NB4 (cell line): ENCODE measurements at places on chromosomes 11 and 22.

GRCh38 chr11:116641561-116642045 is 131.2 kb downstream of the BUD13 start:
- peak; percentile 42 for DNase-seq

GRCh38 chr11:124600621-124601320 is 10.5 kb upstream of the PANX3 start:
- DNase-seq: no peak

GRCh38 chr11:125649465-125650166 is 24.7 kb downstream of the CHEK1 start:
- no peak for DNase-seq

DNA sequence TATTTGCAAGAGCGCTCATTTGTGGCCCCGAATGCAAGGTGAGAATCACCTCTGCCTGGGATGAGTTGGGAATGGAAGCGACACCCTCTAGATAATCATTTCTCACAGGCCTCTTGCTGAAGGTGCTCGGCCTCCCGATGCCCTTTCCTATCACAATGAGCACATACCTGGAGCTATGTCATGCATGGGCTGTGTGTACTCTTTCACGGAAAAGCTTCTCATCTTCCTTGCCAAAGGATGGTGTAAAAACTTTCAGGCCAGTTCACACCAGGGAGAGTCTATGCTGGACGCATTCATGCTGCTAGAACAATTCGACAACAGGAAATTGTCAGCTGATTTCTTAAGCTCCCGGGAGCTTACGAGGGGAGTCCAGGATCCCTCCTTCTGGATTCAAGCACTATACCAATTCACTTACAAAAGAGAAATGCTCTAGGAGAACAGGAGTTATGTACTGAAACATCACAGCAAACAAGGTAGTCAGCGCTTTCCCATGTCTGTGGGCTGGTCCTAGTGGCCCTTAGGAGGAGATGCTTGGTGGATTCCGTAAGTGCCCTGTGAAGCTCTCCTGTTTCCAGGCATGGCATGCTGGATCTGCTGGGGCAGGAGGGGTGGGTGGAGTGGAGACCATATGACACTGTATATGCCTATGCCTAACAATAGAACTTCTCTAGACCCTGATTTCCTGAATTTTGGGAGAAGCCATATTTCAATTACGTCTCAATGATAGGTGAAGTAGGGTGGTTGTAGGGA is 53.1 kb upstream of the B3GAT1 start:
- no peak for DNase-seq

GRCh38 chr11:35524780-35525179 is 636 bp downstream of the PAMR1 start:
- DNase-seq: no peak

DNA sequence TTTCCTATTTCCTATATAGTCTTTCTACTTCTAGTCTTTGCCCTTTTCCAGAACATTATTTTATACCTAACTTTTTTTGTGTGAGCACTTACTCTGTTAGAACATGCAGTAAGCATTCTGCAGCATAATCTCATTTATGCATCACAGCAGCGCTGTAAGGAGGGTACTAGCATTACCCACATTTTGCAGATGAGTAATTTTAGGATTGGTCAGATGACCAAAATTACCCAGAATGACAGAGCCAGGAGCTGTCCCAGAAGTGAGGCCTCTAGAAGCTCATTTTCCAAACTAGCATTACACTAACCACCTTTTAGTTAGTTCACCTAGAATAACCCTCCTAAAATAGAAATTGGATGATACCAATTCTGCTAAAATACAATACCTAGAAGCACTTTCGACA is 47.1 kb upstream of the ARHGAP32 start:
- DNase-seq: no peak

DNA sequence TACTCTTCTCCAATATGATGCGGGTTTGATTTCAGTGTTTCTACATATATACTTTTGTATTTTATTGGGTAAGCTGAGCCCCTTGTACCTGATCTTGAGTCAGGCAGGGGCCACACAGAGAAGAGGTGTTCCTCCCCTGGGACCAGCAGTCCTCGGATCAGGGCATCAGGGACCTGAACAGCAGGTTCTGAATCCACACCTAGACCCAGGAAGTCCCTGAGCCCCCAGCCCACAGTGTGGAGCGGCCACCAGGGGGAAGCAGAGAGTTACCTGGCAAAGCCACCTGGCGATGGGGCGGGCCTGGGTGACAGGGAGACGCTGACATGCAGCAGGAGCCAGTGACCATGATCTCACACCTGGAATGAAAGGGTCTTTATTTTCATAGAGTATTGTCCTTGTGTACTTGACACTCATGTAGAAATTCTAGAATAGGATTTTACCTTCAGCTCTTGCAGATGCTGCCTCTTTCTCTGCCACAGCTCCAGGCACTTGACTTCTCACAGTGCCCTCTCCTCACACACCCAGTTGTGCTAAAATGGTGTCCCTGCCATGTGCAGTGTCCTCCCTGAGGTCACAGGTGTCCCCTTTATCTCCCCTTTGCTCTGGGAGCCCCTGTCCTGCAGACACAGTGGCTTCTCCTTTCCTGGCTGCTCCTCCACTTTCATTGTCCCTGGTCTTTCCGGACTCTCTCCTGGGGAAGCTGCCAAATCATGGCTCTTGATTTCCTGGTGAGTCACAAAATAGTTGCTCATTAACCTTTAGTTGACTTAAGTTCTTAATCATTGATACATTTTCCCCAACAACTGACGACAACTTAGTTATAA is 48.5 kb downstream of the GGTLC2 start:
- DNase-seq: peak; percentile 31

GRCh38 chr11:77233011-77233410 is 68.5 kb downstream of the GDPD4 start:
- DNase-seq: no peak

DNA sequence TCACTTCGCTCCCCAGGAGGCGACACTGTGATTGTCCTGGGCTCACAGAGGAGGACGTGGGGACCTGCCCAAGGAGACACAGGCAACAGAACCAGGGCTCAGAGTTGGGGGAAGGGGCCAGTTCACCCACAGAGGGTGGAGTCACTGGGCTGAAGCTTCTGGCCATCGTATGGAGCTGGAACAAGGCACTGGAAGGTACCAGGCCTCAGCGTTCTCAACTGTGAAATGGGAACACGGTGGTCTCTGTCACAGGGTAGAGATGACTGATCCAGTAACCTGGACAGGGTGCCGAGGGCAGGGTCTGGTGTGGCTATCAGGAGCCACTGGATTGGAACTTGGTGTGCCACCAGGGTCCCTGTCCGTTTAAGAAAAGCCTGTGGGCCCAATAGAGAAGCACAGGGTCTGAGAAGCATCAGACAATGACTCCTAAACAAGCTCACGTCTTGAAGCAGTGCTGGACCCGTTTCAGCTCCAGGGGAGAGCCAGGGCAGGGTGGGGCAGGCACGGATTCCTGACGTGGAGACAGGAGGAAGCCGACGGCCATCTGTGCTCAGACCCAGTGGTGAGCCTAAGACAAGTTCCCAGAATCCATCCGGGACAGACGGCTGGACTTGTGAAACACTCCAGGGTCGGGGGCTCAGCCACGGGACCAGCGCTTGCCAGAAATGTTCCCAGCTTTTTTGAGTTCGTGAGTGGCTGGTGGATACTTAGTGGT is 25.0 kb upstream of the KCNQ1OT1 start:
- DNase-seq: no peak

DNA sequence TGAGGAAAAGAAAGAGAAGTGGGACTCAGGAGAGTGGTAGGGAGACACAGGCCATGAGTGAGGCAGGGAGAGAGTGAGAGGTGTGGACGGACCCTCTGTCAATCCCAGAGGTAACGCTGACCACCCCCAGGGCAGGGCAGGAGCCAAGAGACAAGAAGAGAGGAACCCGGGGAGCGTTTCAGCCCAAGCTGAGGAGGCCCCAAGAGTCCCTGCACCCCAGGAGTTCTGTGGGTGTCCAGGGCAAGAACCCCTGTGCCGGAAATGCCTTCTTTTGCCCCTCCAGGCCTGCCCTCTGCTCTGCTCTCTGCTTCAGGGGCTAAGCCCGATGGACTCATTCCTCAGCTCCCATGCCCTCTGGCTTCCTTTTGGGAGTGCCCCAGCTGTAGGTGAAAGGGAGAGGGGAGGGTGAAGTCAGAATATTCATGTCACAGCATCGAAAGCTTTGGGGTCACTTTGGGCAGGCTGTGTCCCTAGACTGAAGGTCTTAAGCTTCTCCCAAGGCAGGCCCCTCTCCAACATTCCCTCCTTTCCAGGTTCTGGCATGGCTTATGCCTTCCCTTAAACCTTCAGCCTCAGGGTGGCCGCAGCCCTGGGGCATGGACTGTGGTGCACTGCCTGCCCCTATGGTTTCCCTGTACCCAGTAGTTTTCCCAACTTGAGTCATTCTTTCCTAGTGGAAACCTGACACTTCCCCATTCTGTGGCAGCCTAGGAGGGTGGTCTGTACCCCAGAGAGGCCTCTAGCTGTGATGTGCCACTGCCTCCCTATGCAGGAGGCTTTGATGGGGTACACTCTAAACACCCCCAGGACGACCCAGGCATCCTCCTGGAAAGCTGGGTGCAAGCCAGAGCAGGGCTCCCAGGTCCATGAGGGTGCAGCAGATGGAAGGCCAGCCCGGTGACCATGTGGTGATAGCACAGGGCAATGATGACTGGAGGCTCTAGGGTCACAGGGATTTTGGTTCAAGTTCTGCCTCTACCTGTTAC is 27.1 kb downstream of the MYEOV start:
- DNase-seq: no peak

DNA sequence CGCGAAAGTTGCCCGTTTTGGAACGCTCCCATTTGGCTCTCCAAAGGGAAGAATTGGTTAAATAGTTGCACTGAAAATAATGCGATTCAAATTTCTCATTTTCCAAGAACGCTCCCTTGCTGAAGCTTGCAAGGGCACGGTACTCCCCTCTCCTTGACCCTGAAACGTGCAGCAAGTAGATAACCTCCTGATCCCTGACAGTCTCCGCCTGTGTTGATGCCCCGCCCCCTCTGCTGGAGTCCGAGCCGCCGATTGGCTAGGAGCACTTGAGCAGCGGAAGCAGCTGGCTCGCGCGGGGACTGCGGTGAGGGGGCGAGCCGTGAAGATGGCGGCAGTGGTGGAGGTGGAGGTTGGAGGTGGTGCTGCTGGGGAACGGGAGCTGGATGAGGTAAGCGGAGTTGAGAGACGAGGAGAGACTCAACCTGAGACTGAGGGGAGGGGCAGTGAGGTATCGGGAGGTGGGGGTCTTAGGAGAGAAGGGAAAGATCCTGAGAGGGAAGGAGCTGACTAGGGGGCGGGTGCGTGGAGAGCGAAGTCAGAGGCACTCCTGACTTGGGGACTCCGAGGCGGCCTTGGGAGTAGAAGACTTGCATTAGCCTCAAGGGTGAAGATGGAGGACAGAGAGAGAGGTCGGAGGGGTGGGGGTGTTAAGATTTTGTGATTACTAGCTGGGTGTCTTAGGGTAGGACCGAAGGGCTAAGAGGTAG is at the start of gene RNF121:
TSS of gene RNF121 (plus strand) at position 310 of the 707 bp plus-strand sequence. CDS start at position 326, 16 bp downstream.
- peak; percentile 98 for DNase-seq

DNA sequence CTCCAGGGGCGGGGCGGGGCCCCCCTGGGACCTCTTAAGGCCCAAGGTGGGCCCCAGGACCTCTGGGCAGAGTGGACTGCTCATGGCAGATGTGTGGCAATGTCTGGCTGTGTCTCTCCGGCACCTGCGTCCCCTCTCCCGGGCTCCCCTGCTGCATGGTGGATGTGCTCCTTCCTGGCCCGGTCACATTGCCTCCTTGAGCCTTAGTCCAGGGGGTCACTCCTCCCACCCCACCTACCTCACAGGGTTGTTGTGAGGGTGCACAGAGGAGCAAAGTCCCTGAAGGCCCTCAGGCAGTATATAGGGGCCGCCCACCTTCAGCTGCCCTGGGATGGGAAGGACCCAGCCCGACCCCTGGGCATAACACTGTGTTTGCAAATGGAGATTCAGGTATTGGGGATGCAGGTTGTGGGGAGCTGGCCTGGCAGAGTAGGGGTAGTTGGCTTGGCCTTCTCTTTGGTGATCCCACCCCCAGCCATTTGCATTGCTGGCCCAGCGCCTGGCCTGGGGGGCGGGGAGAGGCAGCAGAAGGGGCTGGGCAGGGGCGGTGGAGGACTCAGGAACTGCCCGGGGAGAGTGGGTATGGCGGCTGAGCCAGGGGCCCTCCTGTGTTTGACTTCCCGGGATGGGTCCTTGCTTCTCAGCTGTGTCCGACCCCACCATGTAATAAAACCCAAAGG is 11.3 kb downstream of the KCTD17 start:
- DNase-seq: no peak

DNA sequence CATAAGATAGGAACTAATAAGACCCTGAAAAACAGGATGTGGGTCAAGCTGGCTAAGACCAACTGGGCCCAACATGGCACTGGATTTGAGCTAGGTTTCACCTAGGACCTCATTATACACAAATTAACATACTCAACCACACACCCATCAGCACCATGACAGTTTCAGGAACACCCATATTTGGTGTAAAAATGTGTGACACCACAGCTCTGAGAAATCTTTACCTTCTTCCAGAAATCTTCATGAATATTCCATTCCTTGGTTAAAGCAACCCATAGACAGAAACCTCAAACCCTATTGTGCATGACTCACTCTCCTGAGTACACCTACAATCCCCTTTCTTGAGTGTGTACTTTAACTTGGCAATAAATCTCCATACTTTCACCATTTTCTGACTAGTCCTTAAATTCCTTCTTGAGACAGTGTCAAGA is 378.8 kb downstream of the DYNC2H1 start:
- no peak for DNase-seq

DNA sequence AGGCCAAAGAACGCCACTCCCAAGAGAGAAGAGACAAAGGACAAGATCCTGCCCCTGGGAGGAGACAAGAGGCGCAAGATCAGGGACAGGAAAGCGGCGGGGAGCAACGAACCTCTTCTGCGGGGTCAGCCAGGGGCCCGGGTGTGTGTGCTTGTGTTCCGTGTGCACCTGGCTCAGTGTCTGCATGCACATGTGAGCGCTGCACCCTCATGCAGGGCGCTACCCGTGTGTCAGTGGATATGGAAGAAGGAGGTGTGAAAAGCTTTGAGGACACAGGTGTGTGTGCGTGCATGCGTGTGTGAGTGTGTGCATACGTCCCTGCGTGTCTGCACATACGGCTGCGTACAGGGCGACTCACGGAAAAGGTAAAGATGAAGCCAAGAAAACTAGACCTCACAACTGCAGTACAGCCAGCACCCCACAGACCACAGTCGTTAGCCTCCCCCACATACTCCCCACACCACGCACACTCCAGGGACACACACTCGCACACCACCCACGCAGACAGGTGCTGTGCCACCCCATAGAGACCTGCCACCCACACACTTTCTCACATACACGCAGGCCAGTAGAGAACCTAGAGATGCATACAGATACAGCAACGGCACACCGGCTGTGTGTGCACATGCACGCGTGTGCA is 11.0 kb upstream of the IGSF9B start:
- no peak for DNase-seq

- no peak for DNase-seq
Measured at GRCh38 chr11:37916331-37916730, 1318.3 kb upstream of the RAG2 start.

DNA sequence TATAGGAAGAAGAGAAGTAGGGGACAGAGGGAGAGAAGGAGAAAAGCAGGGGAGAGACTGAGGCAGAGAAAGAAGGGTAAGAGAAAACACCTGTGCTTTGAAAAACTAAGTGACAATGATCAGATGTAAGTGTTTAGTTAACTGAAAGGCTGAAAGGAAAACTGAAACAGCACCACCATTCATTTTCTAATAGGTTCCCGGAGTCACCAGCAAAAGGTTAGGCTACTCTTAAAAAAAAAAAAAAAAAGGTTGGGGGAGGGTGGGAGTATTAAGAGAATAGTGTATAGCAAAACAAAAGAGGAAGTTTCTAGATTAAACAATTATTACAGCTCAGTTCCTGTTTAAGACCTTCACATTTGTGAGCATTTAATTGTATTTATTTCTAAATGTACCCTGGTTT is 113.8 kb downstream of the CADM1 start:
- peak; percentile 2 for DNase-seq

GRCh38 chr11:17765356-17766072 is 30.9 kb downstream of the KCNC1 start:
- no peak for DNase-seq

GRCh38 chr11:100941033-100941432 is 188.6 kb downstream of the PGR start:
- DNase-seq: no peak
